Left cardiac atrium (tissue), 4 donors: ENCODE measurements at places on chromosomes 4 and X. TPM values are rescaled to one million over a fixed set of nuclear protein-coding genes. Genes with fewer than 3 reads are reported as not detected.

DNA sequence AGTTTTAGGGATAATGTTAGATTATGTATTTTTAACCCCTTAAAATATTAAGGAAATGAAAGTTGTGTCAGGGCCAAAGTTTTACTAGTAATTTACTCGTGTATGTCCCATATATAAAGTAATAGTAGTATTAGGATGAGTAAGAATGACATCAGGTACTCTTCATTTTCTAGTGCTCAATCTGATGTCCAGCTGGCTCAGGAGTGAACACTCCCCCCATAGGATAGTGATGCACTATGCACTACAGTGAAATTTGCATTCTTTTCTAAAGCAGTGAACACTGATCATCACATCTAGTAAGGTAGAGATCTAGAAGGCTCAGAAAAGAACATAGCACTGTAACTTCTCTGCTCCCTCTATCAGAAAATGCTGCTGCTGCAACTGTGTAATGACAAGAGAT, 409.7 kb downstream of the GLUD2 start:
- DNase-seq: no peak

DNA sequence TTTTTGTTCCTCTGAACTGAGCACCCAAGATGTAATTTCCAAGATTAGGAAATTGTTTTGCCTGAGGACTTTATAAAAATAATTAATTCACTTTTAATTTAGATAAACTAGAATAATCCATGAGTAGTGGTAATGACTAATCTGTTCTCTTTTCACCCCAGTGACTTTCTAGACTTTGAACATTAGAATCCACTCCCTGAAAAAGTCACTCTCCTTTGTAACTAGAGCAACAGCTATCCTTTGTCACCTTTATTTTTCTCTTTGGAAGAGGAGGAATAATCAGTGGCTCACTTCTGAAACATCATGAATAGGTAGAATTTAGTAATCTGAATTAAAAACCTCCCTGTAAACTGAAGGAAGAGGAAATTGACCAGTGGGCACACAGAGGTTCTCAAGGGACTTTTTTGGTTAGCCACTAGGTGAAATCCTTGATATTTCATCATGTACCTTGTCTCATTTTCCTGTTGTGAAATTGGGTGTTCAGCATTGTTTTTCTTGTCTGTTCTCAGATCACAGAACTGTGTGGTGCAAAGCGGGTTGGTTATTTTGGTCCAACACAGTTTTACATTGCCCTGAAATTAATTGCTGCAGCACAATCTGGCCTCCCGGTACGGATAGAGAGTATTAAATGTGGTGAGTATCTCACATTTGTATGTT, 59.4 kb downstream of the REPS2 start:
- no peak for DNase-seq

DNA sequence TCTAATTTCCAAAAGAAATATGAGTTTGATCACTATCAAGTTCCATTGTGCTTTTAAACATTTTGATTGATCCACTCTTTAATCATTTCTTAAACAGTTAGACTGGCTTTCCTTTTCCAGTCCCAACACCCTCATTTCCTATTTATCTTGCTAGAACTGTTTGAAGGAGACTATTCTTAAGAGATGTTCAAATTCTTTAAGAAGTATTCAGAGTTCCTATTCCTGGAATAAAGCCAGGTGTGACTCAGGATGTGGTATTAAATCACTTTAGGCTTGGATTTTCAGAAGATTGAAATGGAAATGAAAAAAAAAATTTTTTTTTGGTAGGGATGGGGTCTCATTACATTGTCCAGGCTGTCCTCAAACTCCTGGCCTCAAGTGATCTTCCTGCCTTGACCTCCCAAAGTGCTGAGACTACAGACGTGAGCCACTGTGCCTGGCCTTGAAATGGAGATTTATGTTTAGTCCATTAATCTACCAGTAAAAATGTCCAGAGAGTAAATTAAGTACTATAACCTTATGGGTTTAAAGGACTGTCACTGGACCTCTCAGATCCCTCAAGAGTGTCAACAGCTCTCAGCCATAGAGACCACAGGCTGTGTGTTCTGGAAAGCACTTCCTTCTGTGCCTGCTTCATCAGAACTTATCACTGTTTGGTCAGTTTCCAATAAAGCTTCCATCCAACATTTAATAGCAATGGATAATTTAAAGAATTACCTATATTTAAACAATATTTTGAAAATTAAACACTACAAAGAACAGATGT, 90.7 kb downstream of the CDS1 start:
- no peak for DNase-seq

DNA sequence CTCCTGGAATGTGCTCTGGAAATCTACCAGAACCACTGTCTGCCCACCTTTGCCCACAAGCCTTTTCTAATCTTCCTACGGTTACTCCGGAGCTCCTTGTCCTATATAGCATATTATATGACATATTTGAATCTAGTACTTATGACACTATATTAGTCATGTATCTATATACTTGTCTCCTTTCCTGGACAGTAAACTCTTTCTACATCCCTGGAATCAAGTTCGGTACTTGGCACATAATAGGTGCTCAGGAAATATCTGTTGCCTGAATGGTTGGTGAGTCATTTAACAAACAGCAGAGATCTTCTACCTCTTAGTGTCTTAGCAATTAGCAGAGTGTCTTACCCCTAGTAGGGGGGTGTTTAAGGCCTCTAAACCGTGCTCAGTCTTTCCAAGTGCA, 123.6 kb downstream of the RELL1 start:
- no peak for DNase-seq

SSX1 gene
- not detected for total RNA-seq

MED12 gene
- 23.8 TPM for total RNA-seq
